ENCODE measurements at places on chromosomes 3 and 15.

DNA sequence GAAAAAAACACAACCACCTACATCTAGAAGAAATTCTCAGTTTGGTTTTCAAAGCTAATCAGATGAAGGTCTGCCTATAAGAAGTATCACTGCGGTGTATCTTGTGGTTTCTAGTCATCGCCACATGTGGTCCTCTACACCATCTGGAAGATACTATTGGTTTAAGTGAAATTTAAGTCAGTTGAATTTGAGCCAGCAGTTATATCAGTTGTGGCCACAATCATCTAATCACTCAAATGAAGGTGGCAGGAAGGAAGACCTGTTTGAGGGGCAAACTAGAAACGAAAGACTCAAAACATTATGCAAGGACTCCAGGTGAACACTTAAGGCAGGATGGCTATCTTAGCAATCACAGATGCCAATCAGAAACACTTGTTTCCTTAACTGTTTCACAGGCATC is 48.7 kb downstream of the ETV5 start:
- DNase-seq, result no peak

DNA sequence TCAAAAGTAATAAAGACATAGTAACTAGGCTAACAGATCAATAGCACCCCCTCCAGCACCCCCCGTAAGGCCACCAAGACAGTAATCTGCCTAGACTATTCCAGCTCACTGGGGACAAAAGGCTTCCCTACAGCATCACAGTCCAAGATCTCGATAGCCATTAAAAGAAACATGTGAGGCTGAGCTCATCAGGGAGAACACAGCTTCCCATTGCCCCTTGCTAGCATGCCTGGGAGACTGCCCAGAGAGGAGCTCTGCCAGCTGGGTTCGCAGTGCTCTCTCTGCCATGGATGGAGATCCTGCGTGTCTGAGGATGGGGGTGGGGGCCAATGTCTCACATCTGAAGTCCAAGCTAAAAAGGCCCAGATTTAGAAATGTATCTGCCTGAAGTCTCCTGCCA is 17.8 kb downstream of the LRIG1 start:
- no peak for DNase-seq

DNA sequence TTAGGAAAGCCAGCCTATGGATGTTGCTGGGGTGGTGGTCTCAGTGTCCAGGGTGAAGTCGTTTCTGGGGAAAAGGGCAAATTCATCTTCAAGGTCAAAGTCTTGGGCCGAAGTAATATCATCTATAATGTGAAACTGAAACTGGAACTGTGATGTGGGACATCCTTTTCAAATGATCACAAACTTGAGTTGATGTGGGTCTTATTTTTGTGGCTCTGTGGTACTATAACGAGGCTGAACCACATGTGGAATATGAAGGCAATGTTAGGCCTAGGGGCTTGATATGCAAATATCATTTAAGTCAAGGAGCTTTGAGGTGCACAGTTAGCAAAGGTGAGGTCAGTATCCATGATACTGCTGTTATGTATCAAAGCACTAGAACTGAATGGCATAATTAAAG is 1.5 kb upstream of the CD200R1L start:
- DNase-seq, result no peak

DNA sequence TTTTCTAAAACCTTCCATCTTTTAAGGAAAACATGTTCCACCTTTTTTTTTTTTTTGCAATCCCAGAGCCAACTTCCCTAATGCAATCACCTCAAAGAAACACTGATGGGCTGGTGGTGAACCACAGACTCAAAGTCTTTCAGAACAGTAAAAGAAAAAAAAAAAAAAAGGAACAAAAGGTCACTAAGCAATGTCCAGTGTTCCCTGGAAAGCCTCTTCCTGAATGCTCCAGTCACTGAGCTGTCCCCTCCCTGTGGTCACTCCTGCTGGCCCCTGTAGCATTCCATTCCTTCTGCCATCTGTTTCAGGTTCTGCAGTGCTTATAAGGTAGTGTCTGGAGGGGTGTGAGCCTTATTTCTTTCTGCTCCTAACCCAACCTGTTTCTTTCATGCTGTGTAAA is 53.3 kb downstream of the AAGAB start:
- DNase-seq, result no peak

DNA sequence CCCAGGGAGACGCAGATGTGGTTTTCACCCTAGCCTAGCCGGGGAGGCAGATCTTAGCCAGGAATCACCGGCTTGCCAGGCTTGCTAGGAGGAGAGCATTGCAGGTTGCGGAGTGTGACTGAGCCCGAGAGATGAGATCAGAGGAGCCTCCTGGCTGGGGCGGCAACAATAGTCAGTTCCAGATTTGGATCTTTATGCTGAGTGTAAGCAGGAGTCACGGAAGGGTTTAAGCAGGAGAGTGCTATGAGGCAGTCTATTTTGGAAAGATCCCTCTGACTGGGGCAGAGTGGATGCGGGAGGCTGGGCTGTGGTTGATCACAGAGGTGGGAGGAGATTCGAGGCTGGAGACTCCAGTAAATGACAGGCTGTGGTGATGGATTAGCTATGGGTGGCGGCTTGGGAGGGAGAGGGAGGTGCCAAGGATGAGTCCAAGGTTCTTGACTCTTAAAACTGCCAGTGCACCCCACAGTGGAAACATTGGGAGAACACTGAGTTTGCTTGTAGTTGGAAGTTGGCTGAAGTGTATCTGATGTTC is 10.4 kb upstream of the BAHD1 start:
- DNase-seq, result no peak

DNA sequence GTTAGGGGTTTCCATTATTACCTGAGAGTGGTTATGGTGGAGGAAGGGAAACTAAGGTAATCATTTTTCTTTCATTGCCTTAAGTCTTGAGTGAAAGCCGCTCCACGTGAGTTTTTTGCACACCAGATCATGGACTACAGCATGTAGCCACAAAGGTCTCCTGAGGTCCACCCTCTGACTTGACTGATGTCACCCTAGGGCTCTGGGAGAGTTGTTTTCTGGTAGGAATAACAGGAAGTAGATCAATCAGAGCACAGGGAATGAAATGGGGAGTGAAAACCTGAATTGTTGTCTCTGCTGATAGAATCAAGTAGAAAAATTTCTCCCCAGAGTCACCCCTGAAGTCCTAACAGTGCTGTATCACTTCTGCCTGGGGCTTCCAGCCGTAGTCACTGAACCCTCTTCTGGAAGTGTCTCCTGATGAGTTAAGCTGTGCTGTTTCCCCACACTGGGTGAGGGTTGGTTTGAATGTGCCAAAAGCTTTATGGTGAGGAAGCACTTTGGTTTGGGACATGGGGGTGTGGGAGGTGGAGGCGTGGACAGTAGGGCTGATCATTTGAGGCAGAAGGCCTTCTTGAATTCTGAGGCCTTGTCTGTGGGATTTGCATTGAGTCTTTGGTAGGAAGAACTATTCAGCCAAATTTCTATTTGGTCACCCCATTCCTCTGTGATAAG is 64.3 kb downstream of the SLCO3A1 start:
- no peak for DNase-seq

GRCh38 chr3:14430053-14430452 is 27.6 kb downstream of the SLC6A6 start:
- no peak for DNase-seq

DNA sequence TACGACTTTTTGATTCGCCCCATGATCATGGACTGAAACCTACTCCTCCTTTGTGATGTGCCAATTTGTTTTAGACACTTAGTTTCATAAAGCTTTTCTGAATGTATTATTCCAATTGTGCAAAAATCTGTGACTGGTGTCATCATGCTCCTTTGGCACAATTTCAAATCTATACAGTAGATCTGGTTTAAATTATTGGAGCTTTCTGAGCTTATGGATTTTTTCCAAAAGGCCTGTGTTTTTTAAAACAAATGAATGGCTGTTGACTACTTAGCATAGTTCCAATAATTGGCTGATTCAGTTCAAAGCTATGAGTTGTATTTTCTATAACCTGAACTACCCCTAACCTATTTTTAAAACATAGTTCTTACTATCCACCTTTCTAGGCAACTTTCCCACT is 282.7 kb downstream of the CNTN3 start:
- DNase-seq, result no peak

DNA sequence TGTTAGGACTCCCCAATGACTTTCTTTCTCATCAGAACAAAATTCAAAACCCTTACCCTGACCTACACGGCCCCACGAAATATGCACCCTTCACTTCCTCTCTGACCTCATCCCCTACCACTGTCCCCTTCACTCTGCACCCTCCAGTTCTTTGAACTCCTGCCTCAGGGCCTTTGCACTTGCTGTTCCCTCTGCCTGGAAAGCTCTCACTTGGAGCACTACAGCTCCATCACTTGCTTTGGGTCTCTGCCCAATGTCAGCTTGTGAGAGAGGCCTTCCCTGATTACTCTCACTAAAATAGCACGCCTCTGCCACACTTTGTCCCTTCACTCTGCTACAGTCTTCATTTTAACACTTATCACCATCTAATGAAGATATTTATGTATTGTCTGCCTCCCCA is 32.8 kb upstream of the SMAD3 start:
- DNase-seq, result no peak

DNA sequence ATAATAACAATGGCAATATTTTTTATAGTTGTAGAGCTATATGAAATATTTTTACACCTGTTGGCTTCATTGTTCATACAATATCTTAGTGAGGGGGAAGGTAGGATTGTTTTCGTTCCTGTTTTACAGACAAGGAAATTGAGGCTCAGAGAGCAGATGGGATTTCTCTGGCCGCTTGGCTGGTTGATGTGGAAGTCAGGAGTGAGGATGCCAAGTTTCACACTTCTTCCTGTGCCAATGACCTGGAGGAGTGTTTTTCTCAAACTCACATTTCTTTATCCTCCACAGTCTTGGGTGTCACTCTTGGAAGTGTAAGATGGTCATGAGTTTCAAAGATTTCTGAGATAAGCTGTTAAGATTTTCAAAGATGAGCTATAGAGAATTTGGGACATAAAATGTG is 50.6 kb downstream of the LPP start:
- DNase-seq, result no peak

DNA sequence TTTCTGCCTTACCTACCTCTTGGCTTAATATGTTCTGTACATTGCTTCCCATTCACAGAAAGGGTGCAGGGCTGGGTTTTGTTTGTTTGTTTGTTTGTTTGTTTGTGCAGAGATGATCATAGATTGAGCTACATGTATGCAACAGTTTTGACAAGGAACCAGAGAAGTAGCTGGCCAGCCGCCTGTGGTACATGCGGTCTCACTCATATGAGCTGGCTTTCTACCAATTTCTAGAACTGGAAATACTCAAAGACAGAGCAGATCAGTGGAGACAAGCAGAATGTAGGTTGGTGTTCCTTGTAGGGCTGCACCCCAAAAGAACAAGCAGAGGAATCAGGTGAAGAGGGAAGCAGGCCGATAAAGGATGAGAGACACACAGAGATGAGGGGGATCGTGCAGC is 502.7 kb downstream of the SOX2 start:
- no peak for DNase-seq

GRCh38 chr15:71374607-71375352 is 259.5 kb downstream of the THSD4 start:
- DNase-seq, result no peak

DNA sequence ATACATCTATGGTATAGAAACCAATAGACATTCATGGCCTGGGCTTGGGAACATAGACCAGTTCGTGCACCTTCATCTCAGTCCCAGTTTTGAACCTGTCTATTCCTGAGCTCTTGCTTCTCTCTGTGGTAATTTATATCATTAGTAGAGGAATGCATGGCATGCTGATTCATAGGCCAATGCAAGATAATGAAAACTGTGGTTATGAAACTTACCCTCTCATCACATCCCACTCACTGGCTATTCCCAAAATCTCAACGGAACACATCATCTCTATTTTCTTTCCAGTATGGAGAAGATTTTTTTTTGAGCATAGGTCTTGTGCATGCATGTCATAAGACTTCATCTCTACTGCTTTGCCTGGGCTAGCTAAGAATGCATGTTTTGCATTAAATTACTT is 18.7 kb upstream of the P2RY12 start:
- DNase-seq, result no peak

DNA sequence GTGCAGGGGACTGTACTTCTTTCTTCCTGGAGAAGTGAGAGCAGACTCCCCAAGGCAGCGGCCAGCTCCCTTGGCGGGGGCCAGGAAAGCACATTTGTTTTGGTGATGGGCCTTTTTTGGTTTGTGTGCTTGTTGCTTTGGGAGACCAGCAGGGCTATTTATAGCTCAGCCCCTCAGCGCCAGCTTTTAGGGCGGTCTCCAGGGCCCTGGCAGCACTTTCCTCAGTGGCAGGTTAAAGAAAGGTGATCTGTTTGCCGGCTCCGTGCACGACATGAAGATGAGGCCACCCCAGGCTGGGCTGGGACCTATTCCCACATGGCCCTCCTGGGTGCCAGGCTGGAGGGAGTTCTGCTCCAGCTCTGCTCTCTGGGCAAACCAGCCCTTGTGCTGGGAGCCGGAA is 21.8 kb downstream of the SLC6A11 start:
- no peak for DNase-seq

DNA sequence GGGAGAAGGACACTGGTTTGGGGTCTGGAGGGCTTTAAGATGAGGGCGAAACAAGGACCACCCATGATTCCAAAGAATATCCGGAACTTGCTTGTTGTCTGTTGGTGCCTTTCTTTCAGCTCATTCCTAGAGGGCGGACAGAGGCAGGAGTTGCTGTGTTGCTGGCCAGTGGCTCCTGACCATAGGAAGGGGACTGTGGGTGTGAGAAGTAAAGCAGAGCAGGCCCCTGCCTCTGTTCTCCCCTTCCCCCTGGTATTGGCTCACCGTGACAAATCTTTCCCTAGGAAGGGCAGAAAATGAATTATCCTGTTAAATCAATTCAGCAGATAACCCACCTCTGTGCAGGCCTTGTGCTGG is 89.1 kb downstream of the LIPC start:
- no peak for DNase-seq

GRCh38 chr15:82854554-82854953 is 45.1 kb downstream of the WHAMM start:
- DNase-seq, result no peak

DNA sequence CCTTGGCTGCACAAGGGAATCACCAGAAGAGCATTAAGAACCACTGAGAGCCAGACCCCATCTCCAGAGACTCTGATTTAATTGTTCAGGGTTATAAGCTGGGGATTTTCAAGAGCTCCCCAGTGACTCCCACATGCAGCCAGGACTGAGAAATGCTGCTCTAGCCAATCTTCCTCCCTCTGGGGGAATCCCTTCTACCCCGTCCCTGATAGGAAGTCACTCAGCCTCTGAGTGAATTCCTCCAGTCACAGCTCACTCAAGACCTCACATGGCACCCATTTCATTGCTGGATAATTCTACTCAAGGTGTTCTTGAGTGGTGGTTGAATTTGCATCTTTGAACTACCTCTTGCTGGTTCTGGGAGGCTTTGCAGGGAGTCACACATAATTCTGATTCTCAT is 10.7 kb downstream of the CCR3 start:
- no peak for DNase-seq

DNA sequence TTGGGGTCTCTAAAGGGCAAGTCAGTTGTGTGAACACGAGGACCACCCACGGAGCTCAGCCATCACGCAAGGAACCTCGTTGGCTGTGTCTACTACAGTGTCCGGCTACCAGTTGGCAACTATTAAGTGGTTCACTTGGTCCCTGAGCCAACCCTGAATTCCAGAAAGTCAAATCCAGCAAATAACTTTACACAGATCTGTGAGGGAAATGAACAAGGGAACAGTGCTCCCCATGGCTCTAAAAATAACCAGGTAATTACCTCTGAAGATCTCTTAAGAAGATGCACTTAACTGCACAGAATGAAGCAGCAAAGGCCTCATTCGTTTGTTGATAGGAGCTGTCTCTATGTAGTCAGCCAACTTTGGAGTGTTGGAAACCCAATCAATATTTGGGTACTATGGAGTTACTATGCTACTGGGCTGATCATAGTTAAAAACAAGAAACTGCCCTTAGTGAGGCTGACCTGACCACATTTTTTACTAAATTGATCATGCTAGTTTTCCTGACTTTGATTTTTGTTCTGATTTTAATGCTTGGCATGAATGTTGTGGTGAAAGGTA is 219.1 kb upstream of the LRIG1 start:
- no peak for DNase-seq

- DNase-seq, result no peak
These were observed 565 bp downstream of the MANF start for GRCh38 chr3:51385621-51386091.
